ENCODE measurements at places on chromosomes 12 and 14.

GRCh38 chr12:98360401-98360800 lies 155.0 kb upstream of the TMPO start:
- no peak for DNase-seq

DNA sequence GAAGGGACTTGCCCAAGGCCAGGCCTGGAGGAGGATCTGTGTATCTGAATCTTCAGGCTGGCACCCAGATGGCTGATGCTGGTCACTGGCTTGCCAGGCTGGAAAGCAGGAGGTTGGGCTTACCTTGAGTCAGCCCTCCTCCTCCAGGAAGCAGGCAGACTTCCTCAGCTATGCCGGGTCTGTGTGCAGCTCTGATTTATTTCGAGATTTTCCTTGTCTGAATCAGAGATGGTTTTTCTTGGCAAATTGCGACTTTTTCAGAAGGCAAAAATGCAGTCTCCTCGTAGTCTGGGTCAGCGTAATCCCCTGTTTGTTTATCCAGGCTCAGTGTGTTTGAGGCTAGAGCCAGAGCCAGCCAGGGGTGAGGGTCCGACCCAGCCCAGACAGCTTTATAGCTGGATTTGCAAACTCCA lies 48.9 kb downstream of the SMOC1 start:
- DNase-seq, result no peak

GRCh38 chr12:107133462-107133861 lies 40.1 kb upstream of the CRY1 start:
- DNase-seq, result no peak

DNA sequence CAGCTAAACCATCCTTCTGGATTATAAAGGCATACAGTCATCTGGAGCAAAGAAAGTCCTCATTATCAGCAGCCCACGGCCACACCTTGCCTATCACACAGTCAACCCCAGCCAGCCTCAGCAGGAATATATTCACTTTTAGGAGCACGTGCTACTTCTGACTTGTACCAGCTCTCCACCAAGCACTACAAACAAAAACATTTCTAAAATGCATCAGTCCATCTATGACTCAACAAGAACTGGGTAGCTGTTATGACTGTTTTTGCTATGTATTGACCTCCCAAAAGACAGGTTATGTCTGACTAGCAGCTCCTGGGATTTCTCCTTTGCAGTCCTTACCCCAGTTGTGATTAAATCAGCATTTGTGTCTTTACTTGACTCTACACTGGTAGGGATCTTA lies 31.2 kb downstream of the NUAK1 start:
- DNase-seq, result no peak

DNA sequence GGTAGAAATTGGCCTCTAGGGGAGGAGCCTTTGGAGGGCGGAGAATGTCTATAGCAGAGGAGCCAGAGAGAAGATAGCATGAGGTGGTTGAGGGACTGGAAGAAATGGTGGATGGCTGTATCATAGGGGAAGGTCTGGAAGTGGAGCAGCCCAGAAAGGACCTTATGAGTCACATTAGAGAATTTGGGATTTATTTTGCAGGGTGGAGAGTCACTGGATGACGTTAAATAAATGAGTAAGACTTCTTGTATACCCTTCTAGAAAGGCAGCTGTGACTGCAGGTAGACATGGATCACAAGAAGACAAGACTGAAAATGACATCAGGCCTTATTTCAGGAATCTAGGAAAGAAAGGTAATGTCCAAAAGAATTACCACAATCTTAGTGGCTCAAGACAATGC lies 208.2 kb upstream of the TMTC1 start:
- no peak for DNase-seq

DNA sequence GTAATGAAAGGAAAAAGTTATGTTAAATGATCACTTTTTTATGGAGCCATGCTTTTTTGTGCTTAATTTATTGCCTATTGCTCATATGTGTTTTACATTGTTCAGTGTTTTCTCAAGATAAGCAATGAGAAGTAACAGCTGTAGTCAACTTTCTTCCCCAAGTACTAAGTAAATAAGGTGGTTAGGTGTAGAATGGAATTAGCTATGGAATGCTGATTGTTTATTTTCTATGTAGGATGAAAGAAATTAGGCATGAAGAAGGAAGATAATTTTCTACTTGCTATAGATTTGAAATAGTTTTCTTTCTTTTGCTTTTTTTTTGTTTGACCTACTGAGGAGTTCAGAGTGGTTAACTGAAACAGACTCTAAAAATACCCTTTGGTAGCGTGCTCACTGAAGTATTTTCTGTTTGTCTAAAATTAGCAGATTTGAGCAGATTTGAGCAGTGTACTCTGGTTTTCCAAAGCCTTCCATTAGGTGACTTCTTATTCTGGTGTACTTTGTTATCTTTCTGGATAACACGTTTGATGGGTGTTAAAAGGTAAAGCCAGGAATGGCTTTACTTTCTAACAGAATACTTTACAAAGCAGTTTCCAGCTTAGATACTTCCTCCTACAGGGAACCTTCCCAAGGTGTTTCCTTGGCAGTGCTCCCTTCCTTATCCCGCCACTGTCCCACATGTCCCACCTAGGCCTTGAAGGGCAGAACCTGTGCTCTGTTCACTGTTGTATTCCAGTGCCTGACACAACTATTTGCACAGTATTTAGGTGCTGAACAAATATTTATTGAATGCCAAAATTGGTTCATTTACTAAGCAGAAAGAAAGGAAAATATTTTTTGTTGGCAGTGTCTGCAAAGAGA lies 56.0 kb downstream of the RASSF3 start:
- no peak for DNase-seq

GRCh38 chr12:6038160-6038559 lies 86.3 kb downstream of the VWF start:
- no peak for DNase-seq

GRCh38 chr12:90102957-90103652 lies 394.5 kb upstream of the ATP2B1 start:
- DNase-seq, result no peak

- DNase-seq, result no peak
Observed at GRCh38 chr12:113388351-113388750, 15.3 kb downstream of the SDS start.

- DNase-seq, result no peak
Observed at GRCh38 chr14:42877716-42878115, 1271.0 kb downstream of the LRFN5 start.

DNA sequence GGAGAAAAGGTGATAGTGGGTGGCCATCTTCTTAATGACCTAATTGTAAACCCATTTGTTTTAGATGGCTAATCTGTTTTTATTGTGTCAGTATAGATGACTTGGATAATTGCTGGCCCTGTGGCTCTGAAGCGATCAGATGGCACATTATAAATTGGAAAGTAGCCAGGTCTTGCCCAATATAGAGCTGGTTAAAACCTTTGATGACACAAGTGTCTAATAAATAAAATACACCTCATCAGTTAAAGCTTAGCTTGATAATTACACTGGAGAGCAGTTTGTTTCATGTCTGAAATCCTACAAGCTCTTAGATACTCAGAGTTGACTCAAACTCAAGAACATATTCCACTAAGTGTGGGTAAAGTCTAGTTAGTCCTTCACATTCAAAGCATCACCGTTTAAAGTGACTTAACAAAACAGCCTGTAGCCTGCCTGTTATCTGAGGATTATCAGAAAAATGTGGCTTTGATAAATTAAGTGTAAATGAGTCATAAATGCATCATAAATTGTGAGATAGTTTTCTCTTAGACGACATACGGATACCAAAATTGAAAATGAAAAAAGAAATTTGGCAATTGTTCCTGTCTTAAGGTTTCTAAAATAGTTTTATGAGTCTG lies 280.9 kb downstream of the LRIG3 start:
- DNase-seq, result no peak

Data from CD8-positive, alpha-beta memory T cell (primary cell).